ENCODE measurements at places on chromosomes 4 and X.

- no peak for DNase-seq
Measured at GRCh38 chr4:184796906-184797305, 28.9 kb downstream of the ACSL1 start.

DNA sequence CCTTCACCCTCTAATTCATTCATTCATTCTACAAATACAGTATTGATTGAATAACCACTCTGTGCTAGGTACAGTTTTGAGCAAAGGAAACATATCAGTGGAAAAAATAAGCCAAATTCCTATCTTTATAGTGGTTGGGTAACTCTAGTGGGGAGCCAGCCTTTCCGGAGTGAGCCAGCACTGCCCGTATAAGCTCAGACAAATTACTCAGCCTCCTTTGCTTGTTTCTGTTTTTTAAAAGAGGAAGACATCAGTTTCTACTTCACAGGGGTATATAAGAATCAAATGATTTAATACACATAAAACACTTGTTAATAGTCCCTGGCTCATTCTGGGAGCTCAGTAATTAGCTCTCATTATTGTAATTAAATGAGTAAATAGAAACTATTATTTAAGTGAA is 238.2 kb upstream of the MAD2L1 start:
- no peak for DNase-seq

GRCh38 chrX:122565952-122566351 is 618.1 kb upstream of the GRIA3 start:
- DNase-seq = no peak

- DNase-seq = no peak
Measured at GRCh38 chrX:38117485-38117884, 103.2 kb downstream of the SRPX start.

DNA sequence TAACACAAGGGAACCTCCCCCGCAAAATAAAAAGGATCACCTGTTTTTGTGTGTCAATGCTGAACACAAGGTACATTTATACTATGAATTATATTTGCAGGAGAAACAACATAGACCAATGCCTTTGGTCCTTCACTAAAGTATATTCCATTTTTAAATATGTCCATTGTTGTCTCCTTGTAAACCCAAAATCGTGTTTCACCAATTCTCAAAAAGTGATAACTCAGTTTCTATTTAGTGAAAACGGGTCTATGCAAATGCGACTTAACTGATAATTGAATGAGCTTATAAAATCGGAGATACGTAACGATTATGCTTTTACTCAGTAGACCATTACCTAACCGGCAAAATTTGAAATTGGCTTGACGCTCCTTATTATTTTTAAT is 2.1 kb downstream of the BRWD3 start:
- DNase-seq = no peak

Data from activated T-cell treated with anti-CD3 and anti-CD28 coated beads, Interleukin-2, amount 50 U/mL, for 1 hour (primary cell).